ENCODE measurements at places on chromosomes 12 and 14.

DNA sequence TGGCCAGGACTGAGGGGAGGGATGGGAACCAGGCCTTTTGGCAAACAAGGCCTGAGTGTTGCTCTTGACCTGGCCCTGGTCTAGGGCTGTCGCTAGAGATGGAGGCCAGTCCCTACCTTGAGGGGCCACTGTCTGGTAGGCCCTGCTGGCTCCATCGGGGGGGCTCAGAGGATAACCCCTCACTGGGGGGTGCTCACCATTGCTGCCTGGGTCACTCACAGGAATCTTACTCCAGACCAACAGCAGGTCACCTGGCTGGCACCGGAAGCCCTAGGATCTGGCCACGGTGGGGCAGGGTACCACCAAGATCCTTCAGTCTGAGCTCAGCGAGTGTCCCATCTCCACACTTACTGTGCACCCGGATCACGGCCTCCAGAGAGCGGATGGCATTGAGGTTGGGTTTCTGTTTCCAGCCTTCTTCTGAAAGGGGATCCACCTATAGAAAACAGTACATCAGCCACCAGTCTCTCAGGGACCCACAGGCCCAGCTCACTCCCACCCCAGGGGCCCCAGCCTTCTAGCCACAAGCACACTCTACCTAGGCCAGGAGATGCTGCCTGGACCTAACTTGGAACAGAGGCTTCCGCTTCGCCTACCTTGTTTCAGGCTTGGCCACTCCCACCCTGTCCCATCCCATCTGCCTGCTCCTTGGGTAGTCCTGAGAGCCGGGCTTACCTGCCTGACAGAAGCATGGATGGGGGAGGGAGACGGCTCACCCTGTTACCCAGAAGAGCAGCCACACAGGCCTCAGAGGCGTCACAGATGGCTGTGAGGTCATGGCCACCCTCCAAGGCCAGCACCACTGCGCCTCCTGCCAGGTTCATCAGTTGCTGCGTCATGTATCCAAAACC is 12.2 kb downstream of the SLC48A1 start:
- DNase-seq, result no peak

DNA sequence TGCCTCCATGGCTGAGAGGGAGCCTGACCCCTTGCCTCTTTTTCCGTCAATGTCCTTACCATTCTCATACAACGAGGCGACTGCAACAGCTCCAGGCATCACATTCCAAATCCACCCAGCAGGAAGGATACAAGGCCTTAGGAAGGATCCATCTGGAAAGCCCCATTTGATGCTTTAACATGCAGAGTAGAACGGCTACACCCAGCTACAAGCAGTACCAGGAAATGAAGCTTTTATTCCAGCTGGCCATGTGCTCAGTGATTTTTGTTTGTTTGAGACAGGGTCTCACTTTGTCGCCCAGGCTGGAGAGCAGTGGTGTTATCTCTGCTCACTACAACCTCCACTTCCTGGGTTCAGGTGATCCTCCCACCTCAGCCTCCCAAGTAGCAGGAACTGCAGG is 124.8 kb downstream of the TMEM132D start:
- DNase-seq, result no peak

GRCh38 chr12:70840656-70841350 is 79.7 kb downstream of the PTPRR start:
- DNase-seq, result no peak

GRCh38 chr12:113997365-113997764 is 31.2 kb upstream of the RBM19 start:
- DNase-seq, result no peak

GRCh38 chr14:89702073-89702875 is 252.3 kb downstream of the EFCAB11 start:
- DNase-seq, result no peak
